Motor neuron (in vitro differentiated cells): ENCODE measurements at places on chromosomes 2 and 18.
A peak's percentile ranks its signal among the peaks of the same experiment; 100 is the strongest.

- no peak for ATAC-seq
These were observed 16.6 kb downstream of the SP110 start for GRCh38 chr2:230203110-230203676.

DNA sequence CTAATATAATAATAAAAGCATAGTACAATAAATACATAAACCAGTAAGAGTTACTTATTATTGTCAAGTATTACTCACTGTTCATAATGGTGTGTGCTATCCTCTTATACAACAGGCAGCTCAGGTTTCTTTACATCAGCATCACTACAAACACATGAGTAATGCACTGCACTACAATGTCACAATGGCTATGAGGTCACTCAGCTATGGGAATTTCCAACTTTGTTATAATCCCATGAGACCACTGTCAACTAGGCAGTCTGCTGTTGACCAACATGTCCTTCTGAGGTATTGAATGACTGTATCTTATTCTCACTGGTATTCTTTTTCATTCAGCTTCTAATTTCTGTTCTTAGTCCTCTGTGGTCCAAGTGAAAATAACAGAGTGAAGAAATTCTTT, 250.4 kb upstream of the DSEL start:
- peak; percentile 85 for ATAC-seq

DNA sequence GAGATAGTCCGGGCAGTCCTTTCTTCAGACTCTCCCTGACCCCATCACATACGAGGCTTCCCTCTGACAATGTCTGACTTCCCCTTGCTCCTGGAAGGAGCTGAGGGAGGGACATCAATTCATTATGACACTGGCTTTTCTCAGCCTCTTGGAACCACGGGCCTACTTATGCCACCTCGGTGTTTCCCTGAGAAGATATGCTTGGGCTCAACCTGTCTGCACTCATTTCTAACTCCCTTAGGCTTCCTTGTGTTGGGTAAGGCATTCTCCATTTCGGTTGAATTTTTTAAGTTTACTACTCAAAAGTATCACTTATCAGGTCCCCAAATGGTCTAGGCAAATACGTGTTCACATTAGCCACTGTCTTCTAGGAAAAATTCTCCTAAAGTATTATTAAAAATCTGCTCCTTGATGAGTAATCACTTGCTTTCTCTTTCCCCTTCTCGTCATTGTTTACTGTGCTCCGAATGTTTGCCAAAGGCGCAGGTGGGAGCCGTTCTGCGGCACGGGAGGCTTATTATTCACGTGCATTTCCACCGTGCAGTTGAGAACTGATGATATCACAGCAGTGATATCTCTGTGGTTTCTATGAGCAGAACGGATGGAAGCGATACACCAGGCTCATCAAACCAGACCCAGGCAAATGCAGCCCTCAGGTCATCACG, 33.1 kb downstream of the ARL4C start:
- no peak for ATAC-seq

- no peak for ATAC-seq
These were observed 138.8 kb downstream of the MCFD2 start for GRCh38 chr2:46776687-46777327.

GRCh38 chr2:238869-239268, 25.0 kb downstream of the SH3YL1 start:
- ATAC-seq = no peak

DNA sequence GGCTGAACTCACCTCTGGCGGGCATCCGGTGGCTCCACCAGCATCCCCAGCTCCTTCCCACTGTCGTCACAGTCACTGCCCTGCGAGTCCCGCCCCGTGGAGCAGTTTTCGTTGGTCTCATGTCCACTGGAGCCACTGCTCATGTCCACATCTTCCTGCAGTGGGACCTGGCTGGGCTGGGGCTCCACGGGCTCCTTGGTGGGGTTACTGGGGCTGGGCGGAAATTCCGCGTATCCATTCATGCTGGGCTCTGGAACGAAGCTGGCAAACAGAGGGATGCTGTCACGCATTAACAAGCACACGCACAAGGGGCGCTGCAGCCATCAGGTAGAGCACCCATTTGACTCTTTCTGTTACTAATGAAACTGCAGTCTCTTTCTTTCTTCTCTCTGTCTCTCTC, 10.7 kb downstream of the PER2 start:
- no peak for ATAC-seq

GRCh38 chr2:60544062-60544461, 9.4 kb downstream of the BCL11A start:
- peak; percentile 16 for ATAC-seq

DNA sequence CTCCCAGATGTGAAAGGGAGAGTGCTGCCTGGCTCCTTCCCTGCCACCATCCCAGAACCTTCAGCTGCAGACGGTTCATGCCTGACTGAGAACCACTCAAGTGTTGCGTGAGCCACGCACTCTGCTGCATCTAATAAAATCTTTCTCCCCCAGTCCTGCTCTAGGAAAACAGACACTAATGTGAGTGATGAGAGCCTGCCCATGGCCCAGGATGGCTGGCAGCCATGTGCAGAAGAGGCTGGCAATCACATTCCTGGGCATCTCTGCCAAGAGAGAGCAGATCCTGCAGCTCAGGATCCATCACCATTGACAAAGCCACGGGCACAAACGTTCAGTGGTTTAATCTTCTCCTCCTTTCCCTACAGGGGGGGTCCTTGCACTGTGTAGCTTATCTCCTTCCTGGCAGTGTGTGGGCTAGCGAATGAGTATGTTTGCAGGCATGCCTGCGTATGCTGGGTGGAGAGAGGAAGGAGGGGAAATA, 477.5 kb downstream of the SLC4A3 start:
- ATAC-seq = peak; percentile 100

DNA sequence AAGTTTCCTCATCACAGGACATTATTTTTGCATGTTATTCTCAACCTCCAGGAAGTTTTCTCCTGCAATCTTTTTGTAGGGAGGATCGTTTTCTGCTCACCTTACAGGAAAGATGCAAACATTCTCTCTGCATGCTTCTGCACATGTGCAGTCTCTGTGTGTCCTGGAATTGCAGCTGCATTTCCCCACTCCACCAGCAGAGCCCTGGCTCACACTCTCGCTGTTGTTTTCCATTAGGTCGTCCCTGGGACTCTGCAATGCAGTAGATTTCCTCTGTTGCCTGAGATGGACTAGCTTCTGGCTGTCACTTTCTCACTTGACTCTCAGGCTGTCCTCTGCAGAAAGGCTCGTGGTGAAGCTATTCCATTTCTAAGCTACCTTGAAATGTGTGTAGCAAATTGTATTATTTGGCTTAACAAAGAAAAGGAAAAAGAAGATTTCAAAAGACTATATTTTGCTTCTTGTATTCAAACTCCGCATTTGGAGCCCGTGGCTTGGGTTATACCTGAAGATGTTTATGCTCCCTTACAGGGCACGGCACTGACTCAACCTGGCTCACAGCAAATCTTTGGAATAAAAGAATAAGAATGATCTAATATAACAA, 346.7 kb downstream of the RAD51AP2 start:
- ATAC-seq = peak; percentile 57

DNA sequence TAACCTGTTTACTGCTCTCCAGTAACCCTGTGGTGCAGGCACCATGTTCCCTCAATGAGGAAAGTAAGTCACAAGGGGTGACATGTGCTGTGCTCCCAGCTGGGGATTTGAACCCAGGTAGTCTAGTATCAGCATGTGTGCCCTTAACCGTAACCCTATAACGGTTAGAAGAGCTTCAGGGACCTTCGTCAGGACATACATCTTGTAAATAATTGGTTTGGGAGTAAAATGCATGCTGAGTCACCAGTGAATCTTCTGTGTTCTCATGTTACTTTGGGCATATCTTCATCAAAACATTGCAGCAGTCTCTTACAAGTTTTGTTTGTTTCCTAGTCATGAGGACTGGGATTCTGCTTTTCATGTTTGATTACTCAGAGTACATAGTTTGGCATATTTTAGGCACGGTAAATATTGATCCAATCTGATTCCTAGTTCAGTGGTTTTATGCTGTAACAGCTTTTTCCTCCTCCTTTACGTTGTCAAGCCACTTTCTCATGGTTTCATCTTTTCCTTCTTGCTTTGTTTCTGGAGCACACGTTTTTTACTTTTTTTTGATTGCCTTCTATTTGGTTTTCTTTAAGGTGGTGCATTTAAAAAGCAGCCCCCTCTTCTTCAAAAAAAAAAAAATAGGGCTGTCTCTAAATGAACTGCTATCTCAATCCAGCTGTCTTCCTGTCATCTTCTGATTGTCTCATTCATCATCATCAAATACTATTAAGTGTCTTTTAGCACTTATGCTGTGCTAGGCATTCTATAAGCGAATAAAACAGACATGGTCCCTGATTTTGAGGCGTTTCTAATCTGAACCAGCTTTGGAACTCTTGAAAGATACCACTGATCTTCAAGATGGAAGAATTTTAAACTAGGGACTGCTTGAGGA, 50.4 kb downstream of the CLIP4 start:
- peak; percentile 12 for ATAC-seq

DNA sequence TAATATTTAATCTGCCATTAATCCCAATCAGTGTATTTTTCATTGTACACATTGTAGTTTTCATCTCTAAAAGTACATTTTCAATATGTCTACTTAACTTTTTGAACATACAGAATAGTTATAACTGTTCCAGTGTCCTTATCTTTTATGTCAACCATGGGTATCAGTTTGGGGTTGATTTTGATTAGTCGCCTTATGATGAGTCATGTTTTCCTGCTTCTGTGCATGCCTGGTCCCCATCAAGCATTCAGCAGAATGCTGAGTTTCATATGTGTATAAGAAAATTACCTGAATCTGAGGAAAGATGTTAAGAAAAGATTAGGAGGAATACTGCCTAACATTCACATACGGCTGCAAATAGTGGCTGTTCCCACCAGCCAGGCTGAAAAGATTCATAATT, 17.7 kb downstream of the SPDYA start:
- ATAC-seq = no peak

DNA sequence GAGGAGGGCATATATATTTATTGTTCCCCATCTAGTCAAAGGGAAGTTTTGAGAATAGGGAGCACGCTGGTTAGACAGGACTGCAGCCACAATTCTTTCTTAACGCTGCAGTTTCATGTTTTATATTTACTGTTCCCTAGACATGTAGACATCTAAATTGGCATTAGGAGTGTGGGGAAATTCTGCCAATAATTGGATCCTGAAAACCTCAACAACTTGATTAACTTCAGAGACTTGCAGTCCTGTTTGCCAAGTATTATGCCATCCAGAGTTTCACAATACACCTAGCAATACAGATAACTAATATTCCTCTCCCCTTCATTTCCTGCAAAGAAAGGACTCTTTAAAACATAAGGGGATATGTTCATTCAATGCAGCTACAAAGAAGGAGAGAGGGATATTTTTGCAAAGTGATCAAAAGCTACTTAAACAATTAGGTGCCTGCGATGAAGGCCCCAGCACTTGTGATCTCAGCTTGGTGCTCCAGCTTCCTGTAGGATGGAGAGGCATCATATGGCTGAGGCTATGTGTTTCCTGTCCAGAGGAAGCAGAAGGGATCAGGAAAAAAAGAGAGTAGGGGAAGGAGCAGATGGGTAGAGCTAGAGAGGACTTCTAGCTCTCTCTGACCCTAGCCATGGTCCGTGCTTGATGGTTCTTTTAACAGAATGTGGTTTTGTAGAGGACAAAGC, 264.4 kb downstream of the MTX2 start:
- no peak for ATAC-seq

DNA sequence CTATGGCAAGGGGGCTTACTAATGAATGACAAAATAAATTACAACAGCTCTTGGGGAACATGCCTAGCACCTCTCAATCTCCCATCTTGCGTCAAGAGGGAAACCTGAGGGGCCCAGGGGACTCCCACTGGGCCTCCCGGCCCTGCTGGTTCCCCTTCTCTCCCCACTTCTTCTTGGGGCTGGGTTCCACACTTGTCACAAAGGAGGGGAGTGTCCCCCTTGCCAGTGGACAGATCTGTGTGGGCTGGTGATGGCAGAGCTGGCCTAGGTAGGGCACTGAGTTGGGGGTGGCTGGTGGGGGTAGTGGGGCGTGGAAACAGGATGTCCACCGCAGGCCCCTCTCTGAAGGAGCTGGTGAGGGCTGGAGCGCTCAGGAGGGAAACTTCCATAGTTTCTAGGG, 184.0 kb upstream of the HAAO start:
- no peak for ATAC-seq

DNA sequence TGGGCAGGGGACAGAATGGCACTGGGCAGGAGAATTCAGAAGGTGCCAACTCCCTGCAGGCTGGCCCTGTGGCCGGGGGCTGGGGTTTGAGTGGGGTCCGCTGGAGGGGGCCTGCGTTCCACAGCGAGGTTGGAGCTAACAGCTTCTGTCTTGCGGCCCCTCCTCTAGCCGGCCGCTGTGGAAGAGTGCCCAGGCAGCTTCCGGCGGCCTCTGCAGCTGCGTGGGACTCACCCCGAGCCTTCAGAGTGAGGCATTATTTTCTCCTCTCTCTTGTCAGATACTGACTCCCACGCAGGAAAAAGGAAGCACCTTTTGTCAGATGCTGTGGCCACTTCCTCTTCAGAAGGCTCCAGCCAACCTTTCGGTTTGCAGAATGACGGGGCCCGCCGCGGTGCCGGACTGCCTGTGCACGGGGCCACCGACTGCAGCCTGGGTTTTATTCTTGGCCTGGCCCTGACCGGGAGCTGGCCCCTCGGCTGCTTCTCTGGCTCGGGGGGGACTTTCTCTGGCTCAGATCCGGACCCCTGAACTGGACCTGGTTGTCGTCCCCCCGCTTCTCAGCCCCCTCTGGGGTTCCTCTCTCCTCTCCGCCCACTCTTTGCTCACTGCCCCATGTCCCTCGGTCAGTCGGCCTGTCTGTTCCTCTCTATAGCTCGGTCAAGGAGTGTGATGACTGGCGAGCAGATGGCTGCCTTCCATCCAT, 40.1 kb downstream of the ARHGAP25 start:
- no peak for ATAC-seq

GRCh38 chr2:28552045-28552823, 56.4 kb downstream of the PLB1 start:
- ATAC-seq = no peak

DNA sequence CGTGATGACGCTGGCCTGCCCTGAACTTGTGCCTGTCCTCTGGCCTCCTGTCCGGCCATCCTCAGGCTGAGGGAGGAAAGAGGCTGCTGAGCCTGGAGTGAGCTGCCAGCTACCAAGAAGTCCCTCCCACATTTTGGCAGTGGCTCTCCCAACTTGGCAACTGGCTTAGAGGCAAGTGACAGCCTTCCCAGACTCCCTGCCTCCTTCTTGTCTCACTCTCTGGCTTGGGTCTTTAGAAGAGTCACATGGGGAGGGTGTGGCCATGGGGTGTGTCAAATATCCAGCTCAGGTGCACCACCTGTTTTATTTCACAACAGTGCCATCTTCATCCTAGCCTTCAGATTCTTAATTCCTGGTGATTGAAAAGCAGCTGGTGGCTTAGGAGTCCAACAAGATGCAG, 222.9 kb downstream of the PRKCE start:
- ATAC-seq = no peak

DNA sequence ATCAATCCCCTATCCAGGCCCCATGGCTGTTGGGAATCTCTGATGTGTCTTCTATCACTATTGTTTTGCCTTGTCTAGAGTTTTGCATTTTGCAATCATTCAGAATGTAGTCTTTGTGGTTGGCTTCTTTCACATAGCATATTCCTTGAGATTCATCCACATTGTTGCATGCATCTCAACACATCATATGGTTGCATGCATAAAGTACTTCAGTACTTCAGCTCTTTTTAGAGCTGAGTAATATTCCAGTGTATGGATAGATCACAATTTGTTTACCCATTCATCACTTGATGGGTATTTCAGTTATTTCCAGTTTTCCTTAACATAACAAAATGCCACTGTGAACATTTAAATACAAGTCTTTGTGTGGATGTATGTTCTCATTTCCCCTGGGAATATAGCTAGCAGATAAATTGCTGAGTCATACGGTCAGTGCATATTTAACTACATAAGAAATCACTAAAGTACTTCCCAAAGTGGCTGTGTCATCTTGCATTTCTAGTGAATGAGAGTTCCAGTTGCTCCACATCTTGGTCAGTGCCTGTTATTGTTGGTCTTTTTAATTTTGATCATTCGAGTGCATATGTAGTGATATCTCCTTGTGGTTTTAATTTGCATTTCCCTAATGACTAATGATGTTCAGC, 138.8 kb downstream of the BCL11A start:
- ATAC-seq = peak; percentile 17
